Esophagus squamous epithelium (tissue), 5 donors: ENCODE measurements at places on chromosomes 12 and 14. TPM values are rescaled to one million over a fixed set of nuclear protein-coding genes. Genes with fewer than 3 reads are reported as not detected.

POLE2 gene
- 18.1 TPM for total RNA-seq

LIN7A gene
- 2.7 TPM for total RNA-seq

CFAP251 gene
- total RNA-seq, result 2.4 TPM

CNTN1 gene
- total RNA-seq, result 15.7 TPM

FERMT2 gene
- 22.2 TPM for total RNA-seq

DBX2 gene
- not detected for total RNA-seq
